ENCODE measurements at places on chromosomes 11 and 22.

DNA sequence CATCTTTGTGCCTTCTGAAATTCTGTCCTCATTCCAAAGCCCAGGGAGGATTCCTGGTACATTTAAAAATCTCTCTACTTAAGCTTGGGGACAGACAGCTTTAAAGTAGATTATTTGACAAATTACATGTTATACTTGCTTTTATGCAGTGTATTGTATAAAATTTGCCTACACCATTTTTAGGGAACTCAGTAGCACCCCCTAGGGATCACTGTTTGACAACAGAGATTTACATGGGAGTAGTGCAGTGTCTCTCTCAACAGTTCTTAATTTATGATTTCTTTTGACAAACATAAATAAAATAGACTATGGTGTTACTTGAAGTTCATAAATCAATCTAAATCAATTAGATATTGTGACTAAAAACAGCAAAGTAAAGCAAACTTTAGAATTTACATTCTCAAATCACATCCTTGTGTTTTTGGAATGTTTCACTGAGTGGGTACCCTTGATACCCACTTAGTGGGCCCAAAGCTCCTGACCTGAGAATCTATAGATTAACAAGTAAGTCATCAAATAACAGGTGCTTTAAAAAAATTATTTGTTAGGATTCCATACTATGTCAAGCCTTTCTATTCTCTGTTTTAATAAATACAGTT is 428.8 kb downstream of the DYNC2H1 start:
- no peak for DNase-seq

- no peak for DNase-seq
Observed at GRCh38 chr11:16299884-16300782, 56.2 kb downstream of the SOX6 start.

GRCh38 chr11:118605116-118605867 is 2.1 kb upstream of the PHLDB1 start:
- DNase-seq: no peak

DNA sequence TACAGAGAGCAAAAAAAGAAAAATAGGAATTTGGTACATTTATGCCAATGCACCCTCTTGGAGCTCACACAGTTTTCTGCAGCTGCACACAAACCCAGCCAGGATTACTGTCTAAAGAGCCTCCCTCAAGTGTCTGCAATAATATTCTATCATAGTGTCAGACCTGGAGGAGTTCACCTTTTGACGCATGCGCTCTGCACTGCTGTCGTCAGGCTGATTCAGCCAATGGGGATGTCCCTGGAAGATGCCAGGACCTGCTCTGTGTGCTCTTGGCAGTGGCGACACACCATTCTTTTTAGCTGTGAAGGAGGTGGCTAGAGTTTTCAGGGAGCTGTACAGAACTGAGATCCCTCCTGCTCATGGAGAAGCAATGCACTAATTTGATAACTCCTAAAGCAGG is 249.0 kb upstream of the KIRREL3 start:
- no peak for DNase-seq

DNA sequence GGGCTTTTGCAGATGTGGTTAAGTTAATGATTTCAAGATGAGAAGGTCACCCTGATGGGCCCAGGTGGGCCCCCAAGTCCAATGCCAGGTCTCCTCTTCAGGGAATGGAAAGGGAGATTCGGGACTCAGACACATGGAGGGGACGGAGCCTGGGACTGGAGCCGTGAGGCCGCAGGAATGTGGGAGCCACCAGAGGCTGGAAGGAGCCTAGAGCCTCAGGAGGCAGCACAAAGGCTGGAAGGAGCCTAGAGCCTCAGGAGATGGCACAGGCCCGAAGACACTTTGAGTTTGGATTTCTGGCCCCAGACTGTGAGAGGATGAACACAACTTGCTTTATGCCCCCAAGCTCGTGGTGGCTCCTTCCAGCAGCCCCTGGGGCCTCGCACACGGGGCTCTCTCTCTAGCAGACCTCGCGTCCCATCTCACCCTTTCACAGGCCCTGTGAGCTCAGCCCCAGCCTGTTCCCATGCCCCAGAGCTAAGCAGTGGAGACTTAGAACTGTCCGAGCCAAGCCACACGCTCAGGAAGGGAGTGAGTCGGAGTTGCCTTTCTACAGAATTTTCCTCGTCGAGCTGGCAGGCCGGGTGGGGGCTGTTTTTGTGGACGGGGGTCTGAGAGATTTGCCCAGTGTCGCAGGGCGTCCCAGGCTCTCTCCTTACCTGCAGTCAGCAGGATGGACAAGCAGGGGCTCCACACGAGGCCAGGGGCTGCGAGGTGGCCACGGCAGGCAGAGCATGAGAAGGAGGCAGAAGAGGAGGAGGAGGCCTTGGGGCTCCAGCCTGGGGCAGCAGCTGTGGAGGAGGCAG is 937.6 kb downstream of the BRD1 start:
- DNase-seq: no peak

- DNase-seq: no peak
Observed at GRCh38 chr22:19643448-19644313, 70.6 kb upstream of the SEPTIN5 start.

DNA sequence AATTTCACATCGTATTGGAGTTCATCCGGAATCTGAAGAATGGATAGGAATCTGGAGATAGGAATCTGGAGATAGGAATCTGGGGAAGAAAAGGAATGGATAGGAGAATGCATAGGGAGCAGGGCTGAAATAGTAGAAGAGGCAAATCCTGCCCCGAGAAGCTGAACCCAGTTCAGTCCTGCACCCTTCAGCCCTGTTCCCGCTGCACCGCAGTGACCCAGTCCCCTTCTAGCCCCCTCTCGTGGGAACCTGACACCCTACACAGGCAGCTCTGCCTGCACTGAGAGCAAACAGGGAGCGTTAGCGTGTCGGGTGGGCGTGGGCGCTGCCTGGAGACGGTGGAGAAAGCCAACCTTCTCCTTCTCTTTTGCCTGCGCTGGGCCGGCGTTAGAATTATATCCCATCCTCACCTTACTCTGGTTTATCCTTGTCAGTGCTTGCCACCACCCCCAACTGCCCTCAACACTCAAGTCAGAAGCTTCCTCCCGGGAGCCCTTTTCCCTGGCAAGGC is 1.0 kb upstream of the CCKBR start:
- no peak for DNase-seq

GRCh38 chr11:120547811-120548681 is 36.5 kb downstream of the GRIK4 start:
- no peak for DNase-seq

- DNase-seq: no peak
Observed at GRCh38 chr11:69909561-69910518, 90.6 kb upstream of the FGF3 start.

DNA sequence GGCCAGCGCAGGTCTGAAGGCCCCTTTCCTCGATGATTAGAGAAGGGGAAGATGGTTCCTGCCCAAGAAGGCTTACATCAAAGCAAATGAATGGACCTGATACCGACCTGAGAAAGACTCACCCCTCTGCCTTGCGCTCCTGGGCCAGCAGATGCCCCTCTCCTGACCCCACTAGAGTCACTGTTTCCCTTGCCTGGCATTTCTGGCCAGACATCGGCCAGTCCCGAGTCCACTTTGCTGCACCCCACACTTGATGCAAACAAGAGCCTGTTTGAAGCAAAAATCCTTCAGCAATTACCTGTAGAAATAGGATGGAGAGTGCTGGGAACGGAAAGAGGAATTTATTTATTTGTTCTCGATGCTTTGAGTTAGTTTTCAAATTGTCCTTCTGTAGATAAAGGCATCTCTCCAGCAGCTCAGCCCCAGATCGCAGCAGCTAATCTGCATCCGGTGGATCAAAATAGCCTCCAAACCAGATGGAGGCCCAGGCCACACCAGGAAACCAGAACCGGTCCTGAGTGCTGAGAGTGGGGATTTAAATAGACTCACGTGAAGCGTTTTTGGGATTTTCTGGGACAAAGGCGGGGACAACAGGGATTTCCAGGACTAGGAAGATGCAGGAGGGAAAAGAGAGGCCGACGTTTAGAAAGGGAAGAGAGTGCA is 148.6 kb downstream of the TRIM29 start:
- no peak for DNase-seq

GRCh38 chr11:46026606-46027293 is 94.5 kb downstream of the PHF21A start:
- no peak for DNase-seq

DNA sequence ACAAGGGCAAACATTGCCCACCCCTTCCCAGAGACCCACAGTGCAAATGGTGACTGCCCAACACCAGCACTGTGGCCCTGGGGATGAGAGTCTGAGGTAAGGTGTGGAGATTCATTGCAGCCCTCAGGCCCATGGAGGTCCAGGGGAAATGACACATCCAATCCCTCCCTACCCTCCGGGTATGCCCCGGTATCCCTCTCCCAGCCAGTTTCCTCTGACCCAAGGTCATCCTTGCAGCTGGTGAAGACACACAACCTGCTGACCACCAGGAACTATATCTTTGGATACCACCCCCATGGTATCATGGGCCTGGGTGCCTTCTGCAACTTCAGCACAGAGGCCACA is 18.9 kb upstream of the UVRAG start:
- DNase-seq: no peak

- DNase-seq: no peak
Observed at GRCh38 chr11:82092904-82093303, 640.8 kb downstream of the FAM181B start.

GRCh38 chr22:28333088-28333487 is 346.6 kb downstream of the TTC28 start:
- no peak for DNase-seq

DNA sequence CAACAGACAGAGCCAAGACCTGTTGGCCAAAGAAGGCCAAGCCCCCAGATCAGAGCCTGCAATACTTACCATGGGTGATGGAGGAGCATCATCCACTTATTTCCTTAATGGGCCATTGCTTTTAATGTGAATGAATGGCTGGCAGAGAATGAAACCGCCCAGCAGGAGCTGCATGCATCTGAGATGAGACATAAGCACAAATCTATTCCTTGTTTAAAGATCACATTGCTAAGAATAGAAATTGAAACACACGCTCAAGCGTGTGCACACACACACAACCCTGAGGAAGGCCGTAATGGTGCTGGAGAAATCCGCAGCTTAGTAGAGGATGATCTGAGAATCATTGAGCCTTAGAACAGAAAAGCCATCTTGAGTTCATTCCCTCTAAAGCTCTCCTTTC is 5.3 kb upstream of the RRAS2 start:
- no peak for DNase-seq

- DNase-seq: no peak
Observed at GRCh38 chr11:7523416-7524210, 9.8 kb downstream of the PPFIBP2 start.

DNA sequence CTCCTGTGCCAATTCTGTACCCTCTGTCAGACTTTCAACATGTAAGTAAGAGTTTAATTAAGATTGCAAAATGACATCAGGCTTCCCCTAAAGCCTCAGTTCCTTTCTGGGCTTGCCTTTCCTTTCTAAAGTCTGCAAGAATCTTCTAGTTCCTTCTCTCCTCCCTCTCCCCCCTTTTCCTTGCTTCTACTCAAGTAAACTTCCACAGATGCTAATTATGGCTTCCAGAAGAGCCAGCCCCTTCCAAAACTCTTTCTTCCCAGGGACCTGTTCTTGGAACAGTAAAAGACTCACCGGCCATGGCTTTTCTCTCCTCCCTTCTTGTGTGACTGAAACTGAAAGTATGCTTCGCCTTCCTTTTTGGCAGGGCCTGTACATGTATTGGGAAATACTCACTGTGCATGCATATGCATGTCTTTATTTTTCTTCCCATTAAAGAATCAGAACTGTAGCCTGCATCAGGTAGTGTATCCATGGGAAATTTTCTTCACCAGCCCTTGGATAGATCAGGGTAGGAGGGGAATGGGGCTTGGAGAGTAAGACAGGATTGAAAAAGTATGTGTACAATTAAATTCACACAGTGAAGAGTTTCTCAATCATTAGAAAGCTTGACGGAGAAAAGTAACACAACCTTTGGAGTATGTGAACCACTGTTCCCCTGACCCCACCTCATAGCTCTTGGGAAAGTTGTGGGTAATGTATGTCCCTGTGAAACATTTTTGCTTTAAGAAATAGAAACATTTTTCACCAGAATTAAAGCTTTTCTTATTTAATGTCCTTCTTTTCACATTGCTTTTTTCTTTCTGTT is at the start of gene CASP1:
Gene CASP1 (minus strand): TSS at position 332 of the 808 bp plus-strand sequence. CDS start 31 bp downstream, at position 301.
- DNase-seq: no peak

GRCh38 chr22:31179345-31179744 is 19.4 kb downstream of the RNF185 start:
- DNase-seq: no peak

DNA sequence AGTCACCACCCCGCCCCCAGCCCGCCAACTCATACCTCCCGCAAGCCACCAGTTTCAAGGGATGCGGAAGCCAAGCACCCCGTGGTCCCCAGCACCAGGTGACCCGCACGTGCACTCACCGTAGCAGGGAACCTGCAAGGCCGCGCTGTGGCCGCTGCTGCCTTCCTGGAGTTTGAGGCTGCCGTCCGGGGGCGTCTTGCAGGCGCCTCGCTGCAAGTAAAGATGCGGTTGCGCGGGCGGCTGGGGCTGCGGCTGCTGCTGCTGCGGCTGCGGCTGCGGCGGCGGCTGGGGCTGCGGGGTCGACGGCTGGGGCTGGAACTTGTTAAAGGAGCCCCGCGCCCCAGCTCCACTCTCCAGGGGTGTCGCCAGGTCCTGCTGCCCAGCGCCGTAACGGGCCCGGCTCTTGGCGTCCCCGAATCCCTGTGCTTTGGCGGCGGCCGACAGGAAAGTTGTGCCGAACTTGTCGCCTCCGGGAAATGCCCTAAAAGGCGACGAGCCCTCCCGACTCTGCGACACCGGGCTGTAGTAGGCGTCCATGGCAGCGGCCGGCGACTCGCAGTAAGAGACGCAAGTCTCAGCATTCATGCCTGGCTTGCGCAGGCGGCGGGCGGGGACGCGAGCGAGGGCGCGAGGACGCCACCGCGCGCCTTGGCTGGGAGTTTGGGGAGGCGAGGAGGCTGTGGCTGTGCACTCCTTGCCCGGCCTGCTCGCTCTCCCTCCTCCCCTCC is at the start of gene ALX4:
Gene ALX4 (minus strand): TSS at position 662 of the 728 bp plus-strand sequence. CDS start 77 bp downstream, at position 585.
- peak; percentile 93 for DNase-seq

GRCh38 chr11:112769170-112769569 is 192.1 kb upstream of the NCAM1 start:
- DNase-seq: no peak

- no peak for DNase-seq
Observed at GRCh38 chr11:86245369-86246292, 1.1 kb downstream of the EED start.

DNA sequence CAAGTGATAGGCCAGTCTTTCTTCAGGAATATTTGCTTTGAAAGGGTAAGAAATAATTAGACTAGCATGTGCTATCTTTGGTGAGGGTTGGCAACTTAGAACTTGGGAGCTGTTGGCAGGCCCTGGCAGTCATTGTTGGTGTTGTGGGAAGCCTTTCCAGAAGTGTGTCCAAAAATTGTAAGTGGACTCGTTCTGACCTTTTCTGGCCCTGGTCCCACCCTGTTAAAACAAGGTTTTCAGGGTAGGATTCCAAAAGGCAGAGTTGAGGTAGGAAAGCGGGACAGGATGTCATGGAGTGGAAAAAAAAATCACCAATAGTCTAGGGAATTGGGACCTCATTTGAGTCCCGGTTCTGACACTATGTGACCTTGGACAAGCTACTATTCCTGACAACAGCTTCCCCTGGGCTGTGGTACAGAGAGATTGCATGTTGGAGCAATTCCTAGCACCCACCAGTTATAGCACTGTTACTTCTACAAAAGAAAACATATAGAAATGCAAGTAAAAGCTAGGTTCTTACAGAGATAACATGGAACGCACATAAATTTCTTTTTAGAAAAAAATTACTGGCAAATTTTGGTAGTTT is 299.3 kb upstream of the DDI1 start:
- no peak for DNase-seq

All from 8988T (cell line).